ENCODE measurements at places on chromosomes 6 and 20. TPM values are rescaled to one million over a fixed set of nuclear protein-coding genes. Genes with fewer than 3 reads are reported as not detected.

FAM83C gene
- not detected for total RNA-seq

KIFC1 gene
- 157 TPM for total RNA-seq

GTSF1L gene
- not detected for total RNA-seq

DNA sequence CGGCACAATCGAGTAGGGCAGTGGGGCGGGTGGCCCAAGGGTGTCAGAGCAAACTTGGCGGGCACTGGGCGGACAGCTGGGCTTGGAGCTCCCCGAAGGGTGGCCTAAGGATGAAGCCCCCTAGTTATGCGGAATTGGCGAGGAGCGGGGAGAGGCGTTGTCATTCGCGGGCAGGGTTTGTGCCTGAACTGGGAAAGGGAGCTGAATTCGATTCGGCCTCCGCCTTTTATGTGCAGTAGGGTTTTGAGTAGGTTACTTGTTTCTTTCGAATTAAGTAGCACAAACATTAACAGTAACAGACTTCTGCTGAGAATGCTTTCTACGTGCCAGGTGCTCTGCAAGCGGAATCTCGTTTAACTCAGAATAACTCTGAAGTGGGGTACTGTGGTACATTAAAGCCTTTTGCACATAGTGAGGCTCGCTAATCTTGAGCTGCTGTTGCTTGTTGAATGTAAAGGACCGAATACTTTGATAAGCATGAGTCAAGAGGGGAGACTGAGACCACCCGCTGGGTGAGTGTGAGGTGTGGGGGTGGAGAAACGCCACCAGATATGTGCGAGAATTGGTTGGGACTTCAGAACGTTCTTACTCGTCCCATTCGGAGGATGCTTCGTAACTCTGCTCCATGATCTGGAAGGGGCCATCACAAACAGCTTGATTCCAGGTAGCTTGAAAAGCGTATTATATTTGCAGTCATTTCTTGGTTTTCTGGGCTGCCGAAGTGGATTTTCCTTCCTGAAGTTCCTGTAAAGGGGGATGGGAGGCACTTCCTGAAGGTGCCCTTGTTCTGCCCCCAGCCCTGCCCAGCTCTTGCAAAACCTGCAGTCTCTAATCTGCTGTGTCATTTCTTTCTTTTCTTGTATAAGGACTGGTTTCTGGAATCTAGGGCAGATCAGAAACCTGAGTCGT lies 833 bp downstream of the RAB5IF start:
- peak overlapping the region; percentile 95 for H3K4me3 ChIP-seq
- DNase-seq, result no peak
- peaks cover 31% of the 10 kb centered on the region for H3K4me1 ChIP-seq
- peaks cover 35% of the 10 kb centered on the region for H3K36me3 ChIP-seq
- H3K27me3 ChIP-seq, result no peaks in the 10 kb centered on the region

- H3K27me3 ChIP-seq, result peaks cover 9% of the 10 kb centered on the region
- H3K4me3 ChIP-seq, result no peak overlapping the region
- H3K36me3 ChIP-seq, result no peaks in the 10 kb centered on the region
- H3K27ac ChIP-seq, result no peak overlapping the region
- no peak for DNase-seq
- H3K4me1 ChIP-seq, result no peaks in the 10 kb centered on the region
These were observed 30.3 kb upstream of the RCAN2 start for GRCh38 chr6:46521464-46521971.

DNA sequence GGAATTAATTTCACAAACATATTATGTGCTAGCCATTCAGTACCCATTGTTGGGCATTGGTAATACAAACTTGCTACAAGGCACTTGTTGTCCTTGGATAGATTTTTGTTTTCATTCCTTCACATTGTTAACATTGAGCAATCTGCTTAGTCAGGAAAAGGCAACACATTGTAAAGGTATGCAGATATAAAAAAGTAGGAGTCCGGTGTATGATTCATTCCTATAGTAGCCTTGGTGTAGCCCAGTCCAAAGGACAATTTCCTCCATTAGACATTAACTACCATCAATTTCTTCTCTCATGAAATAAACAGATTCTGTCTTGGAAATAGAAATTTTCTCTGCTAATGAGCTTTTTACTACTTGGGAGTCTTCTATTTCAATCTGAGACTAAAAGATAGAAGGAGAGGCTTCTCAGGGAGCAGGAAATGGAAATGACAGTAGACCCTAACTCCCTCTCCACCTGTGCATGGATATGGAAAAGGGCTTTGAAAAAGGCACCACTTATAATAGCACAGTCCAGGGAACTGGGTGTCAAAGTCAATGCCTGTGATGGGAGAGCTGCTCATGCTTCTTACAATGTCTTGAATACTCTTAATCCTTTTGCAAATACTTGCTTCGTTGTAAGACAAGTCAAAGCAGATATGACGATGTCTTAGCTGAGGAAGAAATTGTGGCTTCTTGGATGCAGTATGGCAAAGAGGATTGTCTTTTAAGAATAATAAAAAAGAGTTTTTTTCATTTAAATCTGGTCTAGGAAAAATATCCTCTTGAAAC lies 369.4 kb upstream of the CITED2 start:
- peaks cover 26% of the 10 kb centered on the region for H3K27me3 ChIP-seq
- H3K27ac ChIP-seq, result no peak overlapping the region
- DNase-seq, result no peak
- H3K36me3 ChIP-seq, result no peaks in the 10 kb centered on the region

CENPQ gene
- total RNA-seq, result 13.9 TPM

SYNE1 gene
- 98.4 TPM for total RNA-seq

DNA sequence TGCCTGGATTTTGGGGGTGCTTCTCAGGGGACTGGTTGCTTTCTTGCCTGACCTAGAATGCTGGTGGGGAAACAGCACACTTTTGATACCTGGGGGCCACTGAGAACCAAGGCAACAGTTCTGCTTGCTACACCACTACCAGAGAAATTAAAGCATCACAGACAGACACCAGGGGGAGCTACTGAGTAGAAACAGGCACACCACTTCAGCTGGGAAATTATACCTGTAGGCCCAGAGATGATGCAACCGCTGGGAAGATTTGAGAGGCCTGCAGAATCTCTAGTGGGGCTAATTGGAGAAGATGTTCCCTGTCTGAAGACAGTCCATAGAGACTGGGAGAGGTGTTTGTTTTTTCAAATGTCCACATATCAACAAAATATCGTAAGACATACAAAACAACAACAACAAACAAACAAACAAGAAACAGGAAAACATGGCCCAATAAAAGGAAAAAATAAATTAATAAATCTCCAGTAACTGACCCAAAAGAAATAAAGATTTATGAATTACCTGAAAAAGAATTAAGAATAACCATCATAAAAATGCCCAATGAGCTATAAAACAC lies 129.4 kb upstream of the RIN2 start:
- no peak overlapping the region for H3K4me3 ChIP-seq
- DNase-seq, result peak; percentile 71
- H3K36me3 ChIP-seq, result no peaks in the 10 kb centered on the region
- peaks cover 2% of the 10 kb centered on the region for H3K27me3 ChIP-seq

SUPT3H gene
- 9.0 TPM for total RNA-seq

GRCh38 chr6:43913375-43914271 lies 143.6 kb downstream of the VEGFA start:
- DNase-seq, result no peak
- no peaks in the 10 kb centered on the region for H3K36me3 ChIP-seq
- no peak overlapping the region for H3K4me3 ChIP-seq
- H3K4me1 ChIP-seq, result no peaks in the 10 kb centered on the region

GRCh38 chr6:155832596-155832995 lies 377.0 kb upstream of the NOX3 start:
- H3K27ac ChIP-seq, result no peak overlapping the region
- no peaks in the 10 kb centered on the region for H3K4me1 ChIP-seq
- no peaks in the 10 kb centered on the region for H3K36me3 ChIP-seq

GRCh38 chr6:104754788-104755409 lies 104.8 kb downstream of the HACE1 start:
- H3K27me3 ChIP-seq, result no peaks in the 10 kb centered on the region
- H3K4me1 ChIP-seq, result peaks cover 2% of the 10 kb centered on the region
- no peak overlapping the region for H3K4me3 ChIP-seq
- no peak for DNase-seq

DNA sequence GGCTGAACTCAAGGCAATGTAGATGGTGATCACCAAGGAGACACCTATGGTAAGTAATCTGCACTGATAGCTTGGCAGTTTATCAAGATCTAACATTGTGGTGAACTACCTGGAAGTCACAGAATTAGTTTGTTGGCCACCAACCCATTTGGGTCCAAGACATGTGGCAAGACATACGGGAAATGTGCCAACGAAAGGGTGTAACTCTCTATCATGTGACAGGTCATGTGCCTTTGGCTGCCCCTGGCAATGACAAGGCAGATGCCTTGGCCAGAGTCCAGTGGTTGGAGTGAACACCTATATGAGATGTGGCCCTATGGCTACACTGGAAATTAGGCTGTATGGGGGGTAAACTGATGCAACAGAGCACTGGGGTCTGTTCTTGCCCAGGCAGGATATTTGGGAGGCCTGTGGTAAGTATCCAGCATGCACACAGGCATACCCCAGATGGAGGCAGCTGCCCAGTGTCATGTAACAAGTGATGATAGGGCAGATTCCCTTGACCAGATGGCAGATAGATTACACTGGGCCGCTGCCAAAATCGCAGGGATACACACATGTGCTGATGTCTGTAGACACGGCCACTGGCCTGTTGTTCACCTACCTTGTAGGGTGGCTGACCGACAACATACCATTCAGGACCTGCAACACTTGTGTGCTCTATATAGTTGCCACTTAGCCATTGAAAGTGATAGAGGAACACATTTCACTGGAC lies 35.5 kb upstream of the HSF2 start:
- peaks cover 4% of the 10 kb centered on the region for H3K27me3 ChIP-seq
- H3K4me1 ChIP-seq, result no peaks in the 10 kb centered on the region
- no peaks in the 10 kb centered on the region for H3K36me3 ChIP-seq
- H3K4me3 ChIP-seq, result no peak overlapping the region
- H3K27ac ChIP-seq, result no peak overlapping the region
- no peak for DNase-seq

- no peaks in the 10 kb centered on the region for H3K36me3 ChIP-seq
- H3K27ac ChIP-seq, result no peak overlapping the region
- no peaks in the 10 kb centered on the region for H3K27me3 ChIP-seq
- no peak for DNase-seq
- no peaks in the 10 kb centered on the region for H3K4me1 ChIP-seq
These were observed 161.1 kb downstream of the DLL1 start for GRCh38 chr6:170129691-170130171.

B3GAT2 gene
- 0.05 TPM for total RNA-seq

GRCh38 chr20:40111282-40111681 lies 577.8 kb downstream of the MAFB start:
- H3K4me3 ChIP-seq, result no peak overlapping the region
- no peak overlapping the region for H3K27ac ChIP-seq
- H3K4me1 ChIP-seq, result no peaks in the 10 kb centered on the region
- no peaks in the 10 kb centered on the region for H3K27me3 ChIP-seq
- no peak for DNase-seq
- no peaks in the 10 kb centered on the region for H3K36me3 ChIP-seq

- H3K27me3 ChIP-seq, result peaks cover 4% of the 10 kb centered on the region
- no peaks in the 10 kb centered on the region for H3K36me3 ChIP-seq
- H3K27ac ChIP-seq, result no peak overlapping the region
- DNase-seq, result no peak
These were observed 5.5 kb upstream of the FAM83C start for GRCh38 chr20:35297740-35298139.

GRCh38 chr20:57663241-57663640 lies 43.0 kb upstream of the ZBP1 start:
- no peaks in the 10 kb centered on the region for H3K27me3 ChIP-seq
- no peak overlapping the region for H3K4me3 ChIP-seq
- H3K4me1 ChIP-seq, result peaks cover 8% of the 10 kb centered on the region

BPIFA1 gene
- not detected for total RNA-seq

Measured in activated CD4-positive, alpha-beta T cell treated with anti-CD3 and anti-CD28 coated beads, Interleukin-2, amount 10 ng/mL, durations not matched to agents 7 days and 5 days (primary cell).